ENCODE measurements at places on chromosomes 11 and 22.

DNA sequence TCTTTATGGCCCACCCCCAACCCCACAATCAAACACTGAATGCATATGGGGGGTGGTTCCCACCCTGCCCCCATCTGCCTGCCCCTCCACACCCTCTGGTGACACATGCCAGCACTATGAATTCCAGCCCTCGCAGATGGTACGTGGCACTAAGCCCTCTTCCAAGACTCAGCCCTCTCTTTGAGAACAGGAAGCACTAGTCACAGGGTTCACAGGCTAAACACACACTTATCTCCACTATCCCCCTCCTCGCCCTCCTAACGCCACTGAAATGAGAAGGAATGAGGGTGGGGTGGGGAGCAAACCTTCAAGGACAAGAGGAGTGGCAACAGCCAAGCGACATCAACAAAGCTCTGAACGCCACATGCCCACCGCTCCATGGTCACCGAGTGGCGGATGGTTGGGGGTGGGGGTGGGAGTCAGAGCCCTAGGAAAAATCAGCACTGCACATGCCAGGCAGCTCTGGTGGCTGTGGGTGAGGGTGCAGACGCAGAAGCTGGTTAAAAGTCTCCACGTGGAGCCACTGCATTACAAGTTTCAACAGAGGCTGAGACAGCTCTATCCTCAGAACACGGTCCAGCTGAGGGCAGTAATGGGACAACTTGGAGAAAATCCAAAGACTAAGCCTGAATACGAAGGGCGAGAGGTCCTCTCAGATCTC, 33.6 kb downstream of the TMEM184B start:
- DNase-seq, result no peak

- DNase-seq, result peak; percentile 18
These were observed 13.0 kb downstream of the LTO1 start for GRCh38 chr11:69662021-69662698.

DNA sequence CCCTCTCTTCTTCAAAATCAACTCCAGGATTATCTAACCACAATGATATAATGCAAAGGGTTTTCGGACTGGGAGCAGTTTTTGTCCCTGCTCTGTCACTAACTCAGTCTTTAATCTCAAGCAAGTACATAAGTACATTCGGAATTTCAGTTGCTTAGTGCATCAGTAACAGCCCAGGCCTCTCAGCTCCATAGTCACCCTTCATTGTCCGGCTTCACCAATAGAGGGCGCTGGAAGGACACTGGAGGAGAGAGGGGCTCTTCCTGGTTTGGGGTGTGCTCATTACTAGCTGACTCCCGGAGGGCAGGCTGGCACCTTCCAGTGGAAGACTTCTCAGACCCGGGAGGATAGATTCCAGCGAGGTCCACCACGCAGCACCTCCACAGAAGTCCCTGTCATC, 90.4 kb upstream of the PDGFD start:
- DNase-seq, result peak; percentile 71

- no peak for DNase-seq
These were observed 2.0 kb upstream of the ZNF195 start for GRCh38 chr11:3380706-3381545.

GRCh38 chr11:72752088-72752914, at the start of gene ARAP1:
TSS of gene ARAP1 (minus strand) at chr11:72752408. CDS start at chr11:72727128, 25,280 bp downstream.
- DNase-seq, result peak; percentile 71

DNA sequence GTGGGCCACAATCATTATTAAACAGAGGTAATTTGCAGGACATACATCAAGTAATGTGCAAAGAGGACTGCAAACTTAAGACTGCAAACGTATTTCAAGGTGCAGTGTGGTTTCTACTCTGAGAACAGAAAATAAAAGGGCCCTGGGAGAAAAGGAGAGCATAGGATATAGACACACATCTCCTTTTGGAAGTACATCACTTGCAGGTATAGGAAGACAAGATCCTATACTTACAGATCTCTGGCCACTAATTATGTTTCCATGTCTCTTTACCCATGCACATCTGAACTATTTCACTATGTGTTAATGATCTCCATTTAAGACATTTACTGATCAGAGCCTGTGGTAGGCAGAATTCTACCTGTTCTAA, 47.7 kb downstream of the PIWIL3 start:
- DNase-seq, result no peak

DNA sequence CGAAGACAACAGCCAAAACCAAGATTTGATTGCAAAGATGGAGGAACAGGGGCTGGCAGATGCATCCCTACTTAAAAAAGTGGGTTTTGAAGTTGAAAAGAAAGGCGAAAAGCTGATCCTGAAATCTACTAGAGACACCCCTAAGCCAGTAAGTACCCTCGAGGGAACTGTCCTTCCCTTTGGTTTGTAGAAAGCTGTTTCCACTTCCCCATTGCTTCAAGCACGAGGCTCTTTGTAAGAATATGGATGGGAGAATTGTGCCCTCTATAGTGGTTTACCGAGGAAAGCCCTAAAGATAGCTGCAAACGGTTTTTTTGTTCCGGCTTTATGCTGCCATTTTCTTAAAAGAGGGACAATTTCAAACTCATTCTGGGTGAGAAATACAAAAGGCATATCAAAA, 133.9 kb downstream of the WNT7B start:
- DNase-seq, result peak; percentile 86

GRCh38 chr11:30467176-30467575, 119.0 kb downstream of the MPPED2 start:
- no peak for DNase-seq

DNA sequence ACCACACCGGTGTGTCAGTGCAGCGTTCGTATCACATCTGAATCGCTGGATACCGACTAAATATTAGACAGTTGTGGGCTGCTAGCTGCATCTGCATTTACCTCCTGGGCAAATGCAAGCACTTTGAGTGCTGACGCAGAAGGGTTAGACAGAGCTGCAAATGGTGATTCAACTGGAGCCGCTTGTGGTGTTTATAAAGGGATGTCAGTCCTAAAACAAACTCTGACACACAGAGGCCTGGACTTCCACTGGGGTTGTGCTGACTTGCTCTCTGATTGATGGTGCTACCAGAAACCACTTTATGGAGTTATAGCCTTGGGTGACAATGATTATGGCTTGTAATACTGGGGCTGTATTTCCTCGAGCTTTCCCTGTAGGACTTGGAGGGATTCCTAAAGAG, 374.4 kb downstream of the NTM start:
- no peak for DNase-seq

DNA sequence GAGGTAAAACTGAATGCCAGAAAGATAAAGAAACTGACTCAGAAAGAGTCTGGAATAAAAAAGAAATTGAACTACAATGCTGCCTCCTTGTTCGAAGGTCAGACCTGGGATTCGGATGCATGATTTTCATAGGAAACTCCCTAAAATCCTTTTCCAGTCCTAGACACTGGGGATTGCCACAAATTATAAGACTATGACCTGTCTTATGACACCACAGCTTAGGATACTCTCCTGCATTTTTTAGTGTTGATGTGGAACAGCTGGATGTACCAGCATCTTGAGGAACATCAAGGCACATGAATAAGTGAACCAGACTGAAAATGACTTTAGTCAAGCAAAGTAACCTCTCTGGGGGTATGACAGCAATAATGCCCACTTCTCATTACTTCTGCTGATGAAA, 9.0 kb downstream of the KIRREL3 start:
- DNase-seq, result no peak

DNA sequence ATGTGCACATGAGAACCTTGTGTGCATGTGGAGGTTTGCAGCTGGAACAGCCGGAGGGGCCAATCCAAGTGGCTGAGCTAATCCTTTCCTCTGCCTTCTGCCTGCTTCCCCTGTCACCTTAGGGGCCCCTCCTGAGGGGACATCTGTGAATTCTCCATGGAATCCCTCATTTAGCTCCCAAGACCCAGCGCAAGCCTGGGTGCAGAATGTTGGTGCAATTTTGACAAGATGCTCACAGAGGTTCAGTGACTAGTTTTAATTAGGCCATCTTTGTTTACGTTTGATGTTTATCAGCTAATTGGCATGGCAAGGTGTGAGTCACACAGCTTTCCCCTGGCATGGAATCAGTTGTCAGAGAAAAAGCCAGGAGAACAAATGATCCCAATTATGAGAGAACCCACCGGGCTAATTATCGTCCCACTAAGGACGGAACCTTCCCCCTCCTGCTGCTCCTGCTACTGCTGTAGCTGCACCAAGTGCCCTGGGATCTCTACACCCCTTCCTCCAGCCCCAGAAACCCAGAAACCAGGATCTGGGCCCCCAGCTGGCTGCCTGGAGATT, 63.6 kb upstream of the PAX6 start:
- DNase-seq, result no peak

GRCh38 chr11:38598418-38598817, 2000.4 kb upstream of the RAG2 start:
- DNase-seq, result no peak

DNA sequence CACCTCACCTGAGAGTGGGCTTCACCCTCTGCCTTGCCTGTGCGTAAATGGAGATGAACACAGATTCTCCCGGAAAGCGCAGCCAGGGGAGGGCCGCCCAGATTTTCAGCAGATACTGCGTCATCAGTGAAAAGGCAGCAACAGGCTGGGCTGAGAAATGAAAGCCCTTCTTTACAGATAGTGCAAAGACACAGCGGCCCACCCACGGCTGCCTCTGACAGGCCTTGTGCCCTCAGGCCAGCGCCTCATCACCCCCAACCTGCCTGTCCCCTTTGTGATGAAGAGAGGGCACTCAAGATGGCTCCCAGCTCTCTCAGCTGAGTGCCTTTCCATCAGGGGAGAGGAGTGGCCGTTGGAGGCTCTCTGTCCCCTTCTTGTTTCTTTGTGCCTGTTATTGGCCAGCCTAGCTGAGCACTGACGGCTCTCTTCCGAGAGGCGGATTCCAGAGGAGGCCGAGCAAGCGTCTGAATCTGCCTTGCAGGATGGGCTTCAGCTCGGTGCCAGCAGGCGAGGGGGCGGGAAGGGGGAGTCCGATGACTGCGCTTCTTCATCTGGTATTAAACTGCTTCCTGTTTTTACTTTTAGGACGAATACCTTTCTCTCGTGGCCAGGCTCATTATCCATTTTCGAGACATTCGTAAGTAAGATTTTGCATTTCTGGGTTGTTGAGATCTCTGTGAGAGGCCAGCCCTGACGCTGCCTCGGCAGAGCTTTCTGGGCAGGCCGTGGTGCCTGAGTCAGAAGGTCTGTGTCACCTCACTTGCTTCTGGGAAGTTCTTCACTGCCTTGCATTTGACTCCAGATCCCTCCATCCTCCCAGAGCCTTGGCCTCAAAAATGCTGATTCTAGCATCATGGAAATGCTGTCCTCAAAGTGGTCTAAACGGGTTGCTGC, 43.7 kb downstream of the MED15 start:
- DNase-seq, result no peak

GRCh38 chr22:39738746-39739145, 154.8 kb downstream of the ENTHD1 start:
- no peak for DNase-seq

- no peak for DNase-seq
These were observed 429.6 kb downstream of the METTL15 start for GRCh38 chr11:28537822-28538221.

GRCh38 chr11:12800032-12800671, 125.9 kb downstream of the TEAD1 start:
- no peak for DNase-seq

GRCh38 chr22:49332691-49333090, 495.0 kb downstream of the BRD1 start:
- DNase-seq, result no peak

- no peak for DNase-seq
These were observed 340.1 kb downstream of the MN1 start for GRCh38 chr22:27461470-27461869.

DNA sequence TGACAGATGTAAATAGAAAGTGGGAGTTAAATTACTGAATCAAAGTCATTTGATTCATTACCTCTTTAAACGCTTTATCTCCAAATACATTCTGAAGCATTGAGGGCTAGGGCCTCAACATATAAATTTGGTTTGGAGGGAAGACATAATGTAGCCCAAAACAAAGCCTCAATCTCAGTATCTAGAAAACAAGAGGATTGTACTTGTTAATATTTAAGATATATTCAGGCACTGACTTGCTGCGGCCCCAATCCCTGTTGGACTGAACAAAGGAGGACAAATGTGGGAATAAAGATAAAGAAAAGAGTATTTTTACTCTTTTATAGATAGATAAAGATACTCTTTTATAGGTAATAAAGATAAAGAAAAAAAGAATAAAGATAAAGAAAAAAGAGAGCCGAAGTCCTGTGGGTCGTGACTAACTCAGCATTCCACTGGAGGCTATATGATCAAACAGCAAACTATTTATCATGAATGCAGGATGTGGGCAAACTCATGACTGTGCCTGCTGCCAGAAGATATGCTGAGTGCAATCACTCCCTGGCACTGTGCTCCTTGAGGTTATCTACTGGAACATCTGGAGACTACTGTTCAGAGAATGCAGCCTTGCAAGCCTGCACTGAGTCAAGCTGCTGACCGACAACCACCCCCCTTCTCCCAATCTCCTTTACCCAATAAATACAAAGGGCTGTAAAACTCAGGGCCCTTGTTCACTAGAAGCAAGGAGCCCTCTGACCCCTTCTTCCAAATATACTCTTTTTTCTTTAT, 6.9 kb downstream of the OR10V1 start:
- DNase-seq, result no peak

DNA sequence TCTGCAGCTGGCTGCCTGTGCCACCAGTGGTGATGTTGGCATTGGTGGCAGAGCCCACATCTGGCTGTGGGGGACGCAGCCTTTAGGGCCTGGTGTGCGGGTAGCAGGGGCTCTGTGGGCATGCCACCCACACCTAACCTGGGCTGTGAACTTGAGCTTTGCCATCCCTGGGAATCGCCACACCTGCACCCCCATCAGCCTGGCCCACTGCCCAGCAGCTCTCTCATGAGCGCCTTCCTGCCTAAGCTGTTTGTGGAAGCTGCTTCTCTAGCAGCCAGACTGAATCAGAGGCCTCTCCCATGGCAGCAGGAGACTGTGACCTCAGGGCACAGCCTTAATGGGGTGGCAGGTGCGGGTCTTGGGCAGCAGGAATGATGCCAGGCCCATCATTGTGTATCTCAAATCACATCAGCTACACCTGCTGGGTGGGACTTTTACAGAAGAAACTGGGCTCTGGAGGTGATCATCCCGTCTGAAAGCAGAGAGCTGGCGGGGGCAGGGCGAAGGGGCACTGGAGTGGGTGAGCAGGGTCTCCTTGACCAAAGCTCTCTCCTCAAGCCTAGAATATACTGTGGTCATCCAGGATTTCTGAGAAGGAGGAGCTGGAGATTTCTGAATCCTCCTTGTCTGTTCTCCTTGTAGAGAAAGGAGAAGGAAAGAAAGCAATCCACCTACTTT, 17.8 kb upstream of the CARS1 start:
- DNase-seq, result no peak

DNA sequence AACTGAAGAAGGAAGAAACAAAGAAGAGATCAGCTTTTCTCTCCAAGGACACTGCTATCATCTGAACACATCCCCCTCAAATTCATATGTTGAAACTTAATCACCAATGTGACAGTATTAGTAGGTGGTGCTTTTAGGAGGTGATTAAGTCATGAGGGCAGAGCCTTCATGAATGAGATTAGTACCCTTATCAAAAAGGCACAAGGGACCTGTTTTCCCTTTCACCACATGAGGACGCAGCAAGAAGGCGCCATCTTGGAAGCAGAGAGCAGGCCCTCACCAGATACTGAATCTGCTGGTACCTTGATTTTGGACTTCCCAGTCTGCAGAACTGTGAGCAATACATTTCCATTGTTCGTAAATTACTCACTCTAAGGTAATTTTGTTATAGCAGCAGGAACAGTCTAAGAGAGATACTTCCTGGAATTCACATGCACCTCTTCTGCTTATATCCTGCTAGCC, 20.9 kb upstream of the CREB3L1 start:
- no peak for DNase-seq

- DNase-seq, result no peak
These were observed at the start of gene SCGB1D2 for GRCh38 chr11:62242021-62242420. TSS of gene SCGB1D2 (plus strand) at chr11:62242239. CDS start at chr11:62242308, 69 bp downstream.

GRCh38 chr11:64262271-64263002, 11.1 kb downstream of the PLCB3 start:
- DNase-seq, result no peak
